ENCODE measurements at places on chromosomes 3 and 15. TPM values are rescaled to one million over a fixed set of nuclear protein-coding genes. Genes with fewer than 3 reads are reported as not detected.

B3GNT5 gene
- 2.9 TPM for polyA plus RNA-seq

CCR3 gene
- not detected for polyA plus RNA-seq

IP6K2 gene
- 110 TPM for polyA plus RNA-seq

KBTBD12 gene
- polyA plus RNA-seq: not detected

PXYLP1 gene
- polyA plus RNA-seq: 21.7 TPM

ADIPOQ gene
- polyA plus RNA-seq: not detected

RTP3 gene
- polyA plus RNA-seq: 0.06 TPM

ACP3 gene
- 0.71 TPM for polyA plus RNA-seq

GAP43 gene
- polyA plus RNA-seq: 1.2 TPM

IGSF10 gene
- polyA plus RNA-seq: 0.02 TPM

GOLGA8N gene
- polyA plus RNA-seq: 3.2 TPM

SCAP gene
- 22.9 TPM for polyA plus RNA-seq

HDGFL3 gene
- polyA plus RNA-seq: 71.6 TPM

DGKG gene
- 4.8 TPM for polyA plus RNA-seq

DPPA2 gene
- polyA plus RNA-seq: not detected

PTPN9 gene
- polyA plus RNA-seq: 49.6 TPM

SOX14 gene
- not detected for polyA plus RNA-seq

GXYLT2 gene
- polyA plus RNA-seq: 42.5 TPM

SLCO3A1 gene
- polyA plus RNA-seq: 12.2 TPM

AQP9 gene
- not detected for polyA plus RNA-seq

FSTL1 gene
- polyA plus RNA-seq: 1,300 TPM

GPR62 gene
- not detected for polyA plus RNA-seq

ALS2CL gene
- polyA plus RNA-seq: 1.0 TPM

ST3GAL6 gene
- 1.2 TPM for polyA plus RNA-seq

ZNF774 gene
- polyA plus RNA-seq: 1.1 TPM

ANKUB1 gene
- polyA plus RNA-seq: not detected

CFAP44 gene
- 1.3 TPM for polyA plus RNA-seq

EPHB3 gene
- polyA plus RNA-seq: 1.9 TPM

LRRC34 gene
- polyA plus RNA-seq: 2.3 TPM

LRRC31 gene
- polyA plus RNA-seq: not detected

HCN4 gene
- not detected for polyA plus RNA-seq

GABRR3 gene
- polyA plus RNA-seq: not detected

UBA3 gene
- 81.1 TPM for polyA plus RNA-seq

NUP210 gene
- polyA plus RNA-seq: 0.04 TPM

PPM1L gene
- polyA plus RNA-seq: 0.26 TPM

SAMD7 gene
- polyA plus RNA-seq: not detected

CHAC1 gene
- 154 TPM for polyA plus RNA-seq

BFSP2 gene
- polyA plus RNA-seq: not detected

IL16 gene
- polyA plus RNA-seq: 3.8 TPM

SLC51B gene
- polyA plus RNA-seq: 0.61 TPM

MEGF11 gene
- not detected for polyA plus RNA-seq

ASB14 gene
- polyA plus RNA-seq: not detected

C3orf62 gene
- 2.3 TPM for polyA plus RNA-seq

TTLL13 gene
- polyA plus RNA-seq: 0.07 TPM

PRR23E gene
- polyA plus RNA-seq: not detected

FGF7 gene
- 175 TPM for polyA plus RNA-seq

ABHD17C gene
- polyA plus RNA-seq: 30.8 TPM

NMNAT3 gene
- polyA plus RNA-seq: 0.22 TPM

SEMA3B gene
- polyA plus RNA-seq: 22.0 TPM

SCN11A gene
- polyA plus RNA-seq: 0.05 TPM

Measured in AG04450 (cell line).